ENCODE measurements at places on chromosomes 2 and 18.

GRCh38 chr2:200026332-200027230 is 71.2 kb downstream of the MAIP1 start:
- no peak for ATAC-seq

GRCh38 chr2:3535794-3536681 is 16.7 kb upstream of the ADI1 start:
- peak; percentile 63 for ATAC-seq

DNA sequence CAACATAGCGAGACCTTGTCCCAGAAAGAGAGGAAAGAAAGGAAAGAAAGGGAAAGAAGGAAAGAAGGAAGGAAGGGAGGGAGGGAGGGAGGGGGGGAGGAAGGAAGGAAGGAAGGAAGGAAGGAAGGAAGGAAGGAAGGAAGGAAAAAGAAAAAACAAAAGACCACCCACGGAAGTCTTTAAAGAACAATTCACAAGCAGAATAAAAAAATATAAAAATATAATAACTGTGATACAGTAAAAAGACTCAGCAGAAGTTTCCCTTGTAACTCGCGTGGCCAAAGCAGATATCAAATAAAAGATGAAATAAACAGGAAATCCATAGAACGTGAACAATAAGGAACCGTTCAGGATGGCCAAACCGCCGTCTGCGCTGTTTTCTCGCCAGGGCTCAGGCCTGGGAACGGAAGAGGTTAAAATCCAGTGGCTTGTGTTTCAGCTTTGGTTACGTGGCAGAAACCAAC is 1.2 kb upstream of the SLC1A4 start:
- ATAC-seq = no peak

DNA sequence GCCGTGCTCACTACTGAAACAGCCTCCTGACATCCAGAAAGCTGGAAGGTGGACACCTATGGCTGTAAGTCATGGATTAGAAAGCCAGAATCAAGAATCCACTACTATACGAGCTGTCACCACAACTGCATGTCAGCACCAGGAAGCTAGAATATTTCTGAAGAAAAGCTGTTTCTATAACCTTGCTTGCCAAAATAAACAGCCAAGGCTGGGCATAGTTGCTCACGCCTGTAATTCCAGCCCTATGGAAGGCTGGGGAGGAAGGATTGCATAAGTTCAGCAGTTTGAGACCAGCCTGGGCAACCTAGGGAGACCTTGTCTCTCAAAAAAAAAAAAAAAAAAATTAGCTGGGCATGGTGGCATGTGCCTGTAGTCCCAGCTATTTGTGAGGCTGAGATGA is 96.3 kb upstream of the GAREM1 start:
- ATAC-seq = no peak

DNA sequence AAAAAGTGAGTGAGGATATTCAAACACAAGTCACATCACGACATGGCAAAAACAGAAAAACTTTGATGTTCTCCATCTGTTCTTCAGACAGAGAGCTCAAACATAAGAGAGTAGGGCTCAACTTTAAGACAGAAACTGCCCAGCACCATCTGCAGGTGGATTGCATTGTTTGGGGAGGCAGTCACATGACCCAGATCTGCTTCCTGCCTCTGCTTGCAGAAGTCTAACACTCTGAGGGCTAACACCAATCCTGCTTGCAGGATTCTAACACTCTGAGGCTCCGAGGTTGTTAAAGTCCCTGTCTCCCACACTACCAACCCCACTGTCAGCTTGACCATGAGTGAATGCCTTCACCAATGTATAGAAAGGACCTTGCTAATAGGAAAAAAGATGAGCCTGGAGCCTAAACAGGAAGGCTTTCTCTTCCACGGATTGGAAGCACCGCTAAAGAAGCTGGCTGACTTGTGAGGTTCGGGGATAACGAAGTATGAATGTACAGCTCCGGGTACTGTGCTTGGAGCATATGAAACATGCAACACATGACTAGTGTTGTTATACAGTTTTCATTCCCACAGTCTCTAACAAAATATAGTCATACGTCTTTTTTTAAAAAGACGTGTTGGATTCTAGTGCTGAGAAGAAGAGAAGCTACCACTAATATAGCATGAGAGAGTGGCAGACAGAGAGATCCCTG is 176.6 kb upstream of the CREB1 start:
- ATAC-seq = peak; percentile 77

GRCh38 chr2:212931271-212931670 is 220.1 kb downstream of the IKZF2 start:
- ATAC-seq = no peak

DNA sequence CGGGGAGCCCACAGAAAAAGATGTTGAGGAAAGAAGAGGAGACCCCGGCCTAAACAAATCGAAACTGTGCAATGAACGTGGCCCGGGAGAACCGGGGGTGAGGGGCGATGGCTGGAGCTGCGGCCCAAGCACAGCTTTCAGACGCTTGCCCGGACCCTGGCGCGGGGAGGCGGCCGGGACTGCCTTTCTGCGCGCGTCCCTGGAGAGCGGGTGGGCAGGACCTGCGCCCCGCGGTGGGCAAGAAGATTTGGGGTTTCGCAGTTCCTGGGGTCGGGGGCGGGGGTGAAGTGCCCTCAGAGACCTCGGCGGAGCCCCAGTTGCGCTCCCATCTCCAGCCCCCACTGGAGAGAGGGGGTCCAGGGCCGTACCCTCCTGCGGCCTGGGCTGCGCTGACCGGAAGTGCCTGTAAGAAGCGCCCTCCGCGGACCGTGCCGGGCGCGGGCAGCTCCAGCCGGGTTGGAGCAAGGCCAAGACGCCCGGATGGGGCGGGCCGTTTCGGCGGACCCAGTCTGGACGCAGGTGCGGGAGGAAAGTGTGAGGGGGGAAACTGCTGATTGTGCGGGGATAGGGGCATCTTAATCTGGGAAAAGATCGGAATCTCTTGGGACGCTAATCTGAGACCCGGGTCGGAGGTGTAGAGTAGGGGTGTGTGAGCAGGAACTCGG is 11.6 kb downstream of the EN1 start:
- ATAC-seq = no peak

DNA sequence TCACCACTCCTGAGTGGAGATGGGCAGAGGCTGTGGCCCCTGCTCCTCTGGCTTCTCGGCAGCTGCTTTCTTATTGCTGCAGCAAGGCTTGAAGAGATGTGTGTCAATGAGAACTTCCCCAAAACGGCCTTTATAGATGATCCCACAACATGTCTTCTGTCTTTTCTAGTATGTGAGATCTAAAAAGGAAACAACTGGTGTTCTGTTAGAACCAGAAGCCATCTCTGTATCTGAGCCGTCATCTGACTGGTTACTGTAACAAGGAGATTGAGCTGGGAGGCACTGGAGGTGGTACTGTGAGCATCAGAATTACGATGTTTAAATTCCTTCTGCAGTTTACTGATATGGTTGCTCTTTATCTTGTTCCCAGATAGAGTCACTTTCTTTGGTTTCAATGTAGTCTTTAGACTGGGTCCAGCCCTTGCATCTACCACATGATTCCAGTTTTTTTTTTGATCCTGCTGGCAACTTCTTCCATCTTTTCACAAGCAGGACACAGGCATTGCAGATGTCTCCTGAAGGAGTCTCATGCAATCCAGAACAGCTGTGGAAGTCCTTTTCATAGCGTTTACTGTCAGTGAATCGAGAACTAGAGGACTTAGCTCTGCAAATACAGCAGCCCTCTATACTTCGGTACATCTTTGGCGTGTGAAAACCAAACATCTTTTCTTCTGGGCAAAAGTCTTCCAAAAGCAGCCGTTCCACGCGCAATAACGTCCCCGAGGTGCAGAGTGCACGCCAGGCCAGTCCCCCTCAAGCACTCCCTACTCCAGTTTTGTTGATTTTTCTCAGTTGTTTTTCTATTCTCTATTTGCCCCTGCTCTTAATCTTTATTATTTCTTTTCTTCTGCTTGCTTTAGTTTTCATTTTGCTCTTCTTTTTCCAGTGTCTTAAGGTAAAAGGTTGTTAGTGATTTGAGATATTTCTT is 29.7 kb downstream of the TAF4B start:
- peak; percentile 81 for ATAC-seq

GRCh38 chr2:105997711-105998110 is 196.4 kb downstream of the UXS1 start:
- ATAC-seq = peak; percentile 41

- ATAC-seq = no peak
Measured at GRCh38 chr18:35926884-35927283, 45.6 kb upstream of the RMP24 start.

DNA sequence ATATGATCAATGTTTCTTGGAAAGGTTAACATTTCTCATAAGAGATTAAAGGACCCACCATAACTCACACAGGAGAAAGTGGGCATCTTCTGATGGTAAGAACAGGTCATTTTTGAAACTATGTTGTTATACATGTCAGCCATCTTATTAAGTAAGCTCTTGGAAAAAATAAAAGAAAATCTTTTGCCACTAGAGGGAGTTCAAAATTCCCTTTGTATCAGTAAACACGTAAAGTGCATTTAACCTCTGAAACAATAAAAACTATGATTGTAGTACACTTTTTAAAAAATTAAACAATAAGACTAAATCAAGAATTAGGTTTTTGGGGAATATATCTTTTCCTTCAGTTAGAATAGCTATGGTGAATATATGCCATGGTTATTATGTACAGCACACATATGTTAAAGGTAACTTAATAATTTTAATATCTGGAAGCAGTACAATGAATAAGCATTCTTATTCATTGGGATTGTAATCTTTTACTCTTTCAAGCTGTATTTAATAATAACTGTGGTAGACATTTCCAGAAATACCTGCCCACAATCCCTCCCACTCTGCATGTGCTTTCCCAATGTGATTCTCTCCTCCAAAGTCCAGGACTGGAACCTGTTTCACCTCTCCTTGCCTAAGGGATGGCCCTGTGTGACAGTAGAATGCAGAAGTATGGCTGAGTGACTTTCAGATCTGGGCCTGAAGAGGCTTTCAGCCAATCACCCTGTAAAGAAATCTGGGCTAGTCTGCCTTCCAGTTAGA is 64.2 kb downstream of the RBMS1 start:
- no peak for ATAC-seq

DNA sequence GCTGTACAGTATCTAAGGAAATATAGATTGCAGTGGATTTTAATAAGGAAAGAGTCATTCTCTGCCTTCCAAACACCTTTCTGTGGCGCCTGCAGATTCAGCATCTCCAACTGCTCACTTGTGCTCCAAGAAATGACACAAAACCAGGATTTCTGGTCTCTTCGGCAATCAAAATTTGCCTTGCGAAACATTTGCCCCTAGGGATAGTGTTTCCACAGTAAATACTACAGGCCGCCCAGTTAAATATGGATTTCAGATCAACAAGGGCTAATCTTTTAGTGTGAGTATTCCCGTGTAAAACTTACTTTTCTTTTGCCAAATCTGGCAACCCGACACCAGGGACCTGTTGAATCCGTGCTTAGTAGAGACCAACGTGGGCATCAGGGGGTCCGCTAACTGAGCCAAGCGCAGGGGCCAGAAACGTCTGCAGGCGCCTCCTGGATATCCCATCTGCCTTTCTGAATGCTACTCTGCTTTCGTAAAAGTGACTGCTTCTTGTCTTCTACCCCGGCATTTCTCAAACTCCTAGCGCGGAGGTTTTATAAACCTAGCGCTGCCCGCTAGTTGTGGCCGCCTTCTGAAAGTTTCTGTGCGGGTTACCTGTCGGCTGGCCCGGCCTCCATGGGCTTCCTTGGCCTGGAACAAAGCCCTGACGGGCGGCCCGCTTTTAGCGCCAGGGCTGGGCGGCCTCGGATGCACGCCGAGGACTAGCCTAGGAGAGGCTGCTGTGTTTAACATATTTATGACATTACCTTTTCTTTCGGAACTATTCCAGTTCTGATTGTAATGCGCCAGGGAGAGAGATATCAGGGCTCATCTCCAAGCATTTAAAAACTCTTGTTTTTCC is 2.5 kb downstream of the CYP1B1 start:
- no peak for ATAC-seq

GRCh38 chr18:77207540-77207939 is 42.1 kb upstream of the GALR1 start:
- peak; percentile 76 for ATAC-seq

DNA sequence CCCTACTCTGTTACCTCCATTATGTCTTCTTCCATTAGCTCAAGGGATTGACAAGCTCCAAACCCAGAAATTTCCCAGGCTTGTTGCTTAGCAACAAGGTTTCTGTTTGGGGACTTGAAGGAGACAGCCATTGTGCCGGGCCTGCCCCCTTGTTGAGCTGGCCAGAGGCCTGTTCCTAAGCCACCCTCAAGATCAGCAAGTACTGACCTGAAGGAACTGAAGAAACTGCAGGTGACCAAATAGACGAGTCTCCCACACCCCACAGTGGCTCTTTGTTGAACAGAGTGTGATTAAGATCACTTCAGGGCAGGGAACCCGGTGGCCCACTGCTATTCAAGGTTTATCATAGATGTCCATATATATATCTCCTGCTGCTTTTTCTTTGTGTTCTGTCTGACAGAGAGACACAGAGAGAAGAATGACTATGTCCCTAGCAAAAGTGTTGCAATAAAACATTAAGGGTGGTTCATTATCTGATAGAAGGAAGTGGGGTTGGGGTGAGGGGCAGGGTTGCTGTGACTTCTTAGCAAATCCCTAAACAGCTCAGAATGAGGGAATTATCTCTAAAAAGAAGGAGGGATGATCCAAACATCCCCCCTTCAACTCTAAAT is 69.2 kb downstream of the RNF144A start:
- no peak for ATAC-seq

DNA sequence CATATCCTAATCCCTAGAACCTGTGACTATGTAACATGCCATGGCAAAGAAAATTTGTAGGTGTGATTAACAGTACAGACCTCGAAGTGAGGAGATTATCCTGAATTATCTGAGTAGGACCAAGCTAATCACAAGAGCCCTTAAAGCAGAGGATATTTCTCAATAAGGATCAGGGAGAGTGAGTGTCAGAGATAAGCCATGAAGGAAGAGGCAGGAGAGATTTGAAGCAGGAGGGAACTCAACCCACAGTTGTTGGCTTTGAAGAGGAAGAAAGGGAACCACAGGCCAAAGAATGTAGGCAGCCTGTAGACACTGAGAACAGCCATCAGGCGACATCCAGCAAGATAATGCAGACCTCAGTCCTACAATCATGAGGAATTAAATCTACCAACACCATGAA is 229.3 kb downstream of the NBAS start:
- ATAC-seq = no peak

- no peak for ATAC-seq
Measured at GRCh38 chr2:15242936-15243461, 318.1 kb downstream of the NBAS start.

DNA sequence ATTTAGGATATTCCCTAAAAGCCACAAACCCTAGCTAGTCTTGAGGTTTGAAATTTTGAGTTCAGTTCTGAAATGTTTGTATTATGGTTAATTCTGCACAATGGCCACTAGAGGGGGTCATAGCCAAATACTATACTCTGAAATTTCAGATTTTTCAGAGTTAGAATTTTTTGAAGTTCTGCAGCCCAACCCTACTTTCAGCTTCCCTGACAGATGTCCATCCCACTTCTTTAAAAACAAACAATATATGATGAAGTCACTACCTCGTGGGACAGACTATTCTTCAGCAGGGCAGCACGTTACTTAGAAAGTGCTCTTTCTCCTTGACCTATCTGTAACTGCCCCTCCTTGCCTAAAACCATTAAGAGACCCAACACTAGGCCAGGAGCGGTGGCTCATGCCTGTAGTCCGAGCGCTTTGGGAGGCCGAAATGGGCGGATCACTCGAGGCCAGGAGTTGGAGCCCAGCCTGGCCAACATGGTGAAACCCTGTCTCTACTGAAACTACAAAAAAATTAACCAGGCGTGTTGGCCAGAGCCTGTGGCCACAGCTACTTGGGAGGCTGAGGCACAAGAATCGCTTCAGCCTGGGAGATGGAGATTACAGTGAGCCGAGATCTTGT is 48.2 kb upstream of the PAPOLG start:
- ATAC-seq = no peak

Data from stimulated activated memory B cell treated with anti-CD40 and anti-IgM and Interleukin-4, amounts not matched to agents 10 μg/mL and 1 μg/mL and 100 μg/mL, for 72 hours (primary cell).